Esophagus squamous epithelium (tissue), 5 donors: ENCODE measurements at places on chromosomes 13 and 19.

GRCh38 chr13:53885997-53886396 lies 857.4 kb downstream of the OLFM4 start:
- no peak for DNase-seq

DNA sequence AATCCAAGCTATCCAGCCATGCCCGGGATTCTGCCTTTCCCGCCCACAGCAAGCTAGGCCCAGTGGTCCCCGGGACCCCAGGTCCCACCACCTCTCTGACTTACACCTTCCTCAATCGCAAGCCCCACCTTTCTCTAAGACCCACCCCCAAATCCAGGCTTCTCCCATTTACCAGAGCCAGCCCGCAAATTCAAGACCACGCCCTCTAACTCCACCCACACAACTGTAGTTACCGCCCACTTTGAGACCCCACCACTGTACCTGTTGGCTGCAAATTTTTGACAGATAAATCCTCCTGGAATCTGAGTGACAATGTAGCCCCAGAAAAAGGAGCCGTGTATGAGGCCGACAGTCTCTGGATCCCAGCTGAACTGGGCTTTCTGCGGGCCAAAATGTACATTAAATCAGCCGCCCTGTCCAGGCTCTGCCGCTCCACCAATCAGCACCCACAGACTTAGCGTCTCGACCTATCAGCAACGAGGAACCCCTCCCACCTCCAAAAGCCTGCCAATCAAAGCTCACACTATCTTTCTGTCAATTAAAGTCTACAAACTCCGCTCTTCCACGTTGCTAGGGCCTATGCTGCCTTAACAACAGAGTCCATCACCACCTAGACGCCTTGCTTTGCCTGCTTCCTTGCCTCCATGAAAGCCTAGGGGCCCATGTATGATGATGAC lies 6.3 kb downstream of the SLC17A7 start:
- DNase-seq = no peak

DNA sequence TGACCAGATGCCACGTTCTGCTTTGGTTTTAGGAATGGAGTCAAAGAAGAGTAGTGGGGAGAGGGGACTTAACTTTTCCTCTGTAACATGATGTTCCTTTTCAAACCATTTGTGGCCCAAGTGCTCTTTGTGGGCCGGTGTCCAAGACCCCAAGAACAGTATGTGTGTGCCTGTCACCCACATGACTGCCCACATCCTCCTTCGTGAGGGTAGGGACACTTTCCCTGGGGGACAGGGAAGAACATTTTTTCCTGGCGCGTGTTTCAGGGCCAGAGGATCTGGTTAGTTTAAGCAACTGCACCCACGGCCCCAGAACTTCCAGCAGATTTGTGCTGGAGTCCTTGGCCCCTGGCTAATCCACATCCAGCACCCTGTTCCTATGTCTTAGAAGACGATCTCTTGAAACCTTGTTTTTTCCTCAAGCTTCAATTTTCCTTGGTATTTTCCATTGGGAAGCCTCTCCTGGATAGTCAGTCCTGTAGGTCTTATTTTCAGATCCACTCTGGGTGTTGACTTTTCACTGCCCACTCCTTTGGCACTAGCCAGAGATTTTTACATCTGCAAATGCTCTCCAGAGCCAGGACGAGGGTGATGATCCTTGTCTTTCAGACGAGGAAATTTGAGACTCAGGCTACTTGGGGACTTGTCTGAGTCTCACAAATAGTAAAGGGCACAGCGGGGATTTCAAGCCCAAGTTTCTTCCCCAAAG lies 10.8 kb upstream of the CCDC97 start:
- no peak for DNase-seq

DNA sequence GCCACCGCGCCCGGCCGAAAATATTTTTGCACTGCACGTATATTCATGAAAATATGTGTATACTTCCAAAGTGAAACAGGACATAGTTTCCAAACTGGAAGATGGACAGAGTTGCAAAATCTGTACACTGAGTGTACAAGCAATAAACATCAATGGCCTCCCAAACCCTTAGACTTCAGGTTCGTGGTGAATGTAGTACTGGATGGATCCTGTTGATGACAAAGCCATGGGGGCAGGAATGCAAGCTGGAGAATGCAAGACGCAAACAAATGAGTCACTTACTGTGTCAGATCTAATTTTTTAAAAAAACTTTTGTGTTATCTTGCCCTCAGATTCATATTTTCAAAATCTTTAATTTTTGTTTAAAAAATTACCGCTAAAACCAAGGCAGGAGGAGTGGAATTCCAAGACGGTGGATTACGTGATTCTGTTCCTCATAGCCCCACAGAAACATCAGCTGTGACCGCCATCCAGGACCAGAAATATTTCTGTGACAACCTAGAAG lies 12.7 kb upstream of the LILRA2 start:
- DNase-seq = no peak

DNA sequence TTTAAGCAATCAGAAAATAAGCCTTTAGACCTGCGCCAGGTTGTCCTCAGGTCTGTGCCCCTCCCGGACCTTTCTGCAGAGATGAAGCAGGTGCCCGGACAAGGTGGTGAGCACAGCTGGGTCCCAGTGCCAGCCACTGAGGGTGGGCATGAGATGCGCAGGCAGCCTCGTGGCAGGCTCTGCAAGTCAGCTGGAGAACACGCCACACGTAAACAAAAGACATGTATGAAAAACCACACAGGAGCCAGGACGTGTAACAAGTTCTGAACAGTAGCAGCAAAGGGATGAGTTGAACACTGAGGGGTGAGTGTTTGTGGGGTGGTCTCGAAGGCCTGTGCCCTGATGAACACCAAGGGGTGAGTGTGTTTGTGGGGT lies 68.8 kb upstream of the MCF2L start:
- no peak for DNase-seq

DNA sequence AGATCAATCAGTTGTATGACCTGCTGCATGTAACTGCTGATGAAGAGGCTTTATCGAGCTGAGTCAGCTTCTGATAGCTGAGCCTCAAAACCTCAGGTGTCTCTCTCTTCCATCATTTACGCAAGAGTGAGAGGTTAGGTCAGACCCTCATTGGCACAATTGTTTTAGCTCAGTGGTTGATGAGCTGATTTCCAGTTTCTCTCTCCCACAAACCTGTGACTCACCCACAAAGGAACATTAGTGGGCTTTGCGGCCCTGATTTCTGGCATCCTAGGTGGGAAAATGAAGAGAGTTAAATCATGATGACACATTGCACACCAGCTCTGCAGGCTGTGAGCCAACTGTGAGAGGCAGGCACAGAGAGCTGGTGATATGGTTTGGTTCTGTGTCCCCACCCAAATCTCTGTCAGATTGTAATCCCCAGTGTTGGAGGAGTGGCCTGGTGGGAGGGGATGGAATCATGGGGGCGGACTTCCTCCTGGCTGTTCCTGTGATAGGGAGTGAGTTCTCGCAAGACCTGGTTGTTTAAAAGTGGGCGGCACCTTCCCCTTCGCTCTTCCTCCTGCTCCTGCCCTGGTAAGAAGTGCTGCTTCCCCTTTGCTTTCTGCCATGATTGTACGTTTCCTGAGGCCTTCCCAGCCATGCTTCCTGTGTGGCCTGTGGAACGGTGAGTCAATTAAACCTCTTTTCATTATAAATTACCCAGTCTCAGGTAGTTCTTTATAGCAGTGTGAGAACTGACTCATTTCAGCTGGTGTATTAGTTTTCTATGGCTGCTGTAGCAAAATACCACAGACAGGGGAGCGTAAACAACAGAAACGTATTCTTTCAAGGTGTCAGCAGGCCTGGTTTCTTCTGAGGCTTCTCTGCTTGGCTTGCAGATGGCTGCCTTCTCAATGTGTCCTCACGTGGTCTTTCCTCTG lies 33.5 kb upstream of the TMTC4 start:
- no peak for DNase-seq

DNA sequence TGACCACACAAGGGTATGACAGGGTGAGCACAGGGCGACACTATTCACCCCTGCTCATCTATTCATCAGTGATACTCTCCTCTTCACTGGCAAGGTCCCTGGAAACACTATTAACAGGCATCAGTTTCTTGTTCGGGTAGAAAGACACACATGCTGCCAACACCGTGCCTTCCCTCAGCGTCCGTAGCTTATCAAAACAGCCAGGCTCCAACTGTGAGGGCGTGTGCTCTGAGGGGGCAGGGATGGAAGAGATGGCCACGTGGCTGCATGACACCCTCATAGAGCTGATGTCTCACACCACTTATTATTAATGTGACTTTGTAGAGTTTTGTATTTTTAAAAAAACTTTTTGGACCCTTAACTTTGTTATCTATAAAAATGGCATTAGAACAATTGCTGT lies 160.3 kb downstream of the ITGBL1 start:
- DNase-seq = no peak

GRCh38 chr19:5074407-5074806 lies 105.5 kb downstream of the KDM4B start:
- DNase-seq = no peak

- DNase-seq = no peak
Observed at GRCh38 chr19:2483084-2483483, 7.2 kb downstream of the GADD45B start.

- no peak for DNase-seq
Observed at GRCh38 chr13:33545492-33545891, 259.9 kb upstream of the STARD13 start.

GRCh38 chr13:51833980-51834379 lies 11.0 kb downstream of the TMEM272 start:
- DNase-seq = no peak

GRCh38 chr13:44617648-44618047 lies 41.5 kb upstream of the TSC22D1 start:
- DNase-seq = no peak

- DNase-seq = no peak
Observed at GRCh38 chr19:5460748-5461147, 5.5 kb downstream of the ZNRF4 start.

DNA sequence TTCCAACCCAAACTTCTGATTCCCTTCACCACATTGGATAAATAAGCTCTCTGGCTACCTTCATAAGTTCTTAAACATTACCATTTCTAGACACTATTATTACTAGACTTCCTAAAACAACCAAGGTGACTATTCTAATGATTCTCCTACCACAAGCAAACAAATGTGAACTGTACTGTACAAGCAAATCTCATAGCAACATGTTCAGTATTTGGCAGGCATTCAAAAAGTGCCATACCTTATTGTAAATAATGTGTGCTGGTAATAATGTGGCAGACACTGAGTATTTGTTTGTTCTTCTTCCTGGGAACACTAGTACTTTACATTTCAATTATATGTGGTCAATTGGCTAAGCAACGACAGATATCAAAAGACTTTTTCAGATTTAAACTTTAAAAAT lies 986.0 kb upstream of the SPRY2 start:
- no peak for DNase-seq

- no peak for DNase-seq
Observed at GRCh38 chr13:98771838-98772611, 19.6 kb upstream of the SLC15A1 start.

DNA sequence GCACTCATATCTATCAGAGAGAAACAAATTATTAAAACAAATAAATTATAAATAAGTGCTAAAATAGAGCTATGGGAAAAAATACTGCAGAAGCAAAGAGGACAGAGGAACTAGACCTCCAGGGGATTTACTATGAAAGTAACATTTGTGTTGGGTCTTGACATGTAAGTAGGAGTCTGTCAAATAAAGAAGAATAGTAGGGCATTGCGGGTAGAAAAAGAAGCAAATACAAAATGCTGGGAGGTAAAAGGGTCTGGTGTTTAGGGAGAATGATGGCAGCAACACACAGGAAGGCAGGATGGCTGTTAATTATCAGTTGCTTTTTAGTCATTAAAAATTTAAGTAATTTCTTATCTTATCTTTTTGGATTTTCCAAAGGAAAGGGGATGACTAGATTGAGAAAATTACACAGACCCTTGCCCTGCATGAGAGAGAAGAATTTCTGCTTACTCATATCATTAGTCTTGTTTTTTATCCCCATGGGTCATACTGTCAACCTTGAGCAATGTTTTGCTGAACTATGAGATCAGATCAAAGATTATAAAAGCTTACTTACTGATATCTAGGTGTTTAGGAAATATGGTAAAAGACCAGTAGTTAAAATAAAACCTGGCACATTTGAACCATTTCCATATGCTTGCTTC lies 472.7 kb downstream of the DIAPH3 start:
- no peak for DNase-seq

- DNase-seq = no peak
Observed at GRCh38 chr19:52277471-52277870, 8.1 kb downstream of the ZNF766 start.
